ENCODE measurements at places on chromosomes 1 and 21.

GRCh38 chr1:27429029-27429425 lies 36.6 kb downstream of the GPR3 start:
- no peak for DNase-seq

DNA sequence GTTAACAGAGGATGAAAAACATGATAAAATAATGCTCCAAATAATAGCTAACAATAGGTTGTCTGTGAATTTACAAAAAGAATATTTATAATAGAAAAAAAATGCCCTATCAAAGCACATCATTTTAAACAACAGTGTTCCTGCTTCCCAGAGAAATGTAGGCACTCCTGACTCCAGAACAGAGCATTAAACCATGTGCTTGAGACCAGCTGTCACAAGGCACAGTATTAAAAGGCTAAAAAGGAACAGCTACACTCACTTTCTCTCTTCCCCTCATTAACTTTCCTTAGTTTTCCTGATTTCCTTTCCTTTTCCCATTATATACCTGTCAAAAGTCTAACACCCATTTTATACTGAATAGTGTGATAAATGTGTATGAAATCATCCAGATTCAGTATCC lies 10.9 kb downstream of the VAV3 start:
- no peak for DNase-seq

GRCh38 chr1:32501865-32502264 lies 37.0 kb downstream of the ZBTB8B start:
- DNase-seq, result peak; percentile 43

DNA sequence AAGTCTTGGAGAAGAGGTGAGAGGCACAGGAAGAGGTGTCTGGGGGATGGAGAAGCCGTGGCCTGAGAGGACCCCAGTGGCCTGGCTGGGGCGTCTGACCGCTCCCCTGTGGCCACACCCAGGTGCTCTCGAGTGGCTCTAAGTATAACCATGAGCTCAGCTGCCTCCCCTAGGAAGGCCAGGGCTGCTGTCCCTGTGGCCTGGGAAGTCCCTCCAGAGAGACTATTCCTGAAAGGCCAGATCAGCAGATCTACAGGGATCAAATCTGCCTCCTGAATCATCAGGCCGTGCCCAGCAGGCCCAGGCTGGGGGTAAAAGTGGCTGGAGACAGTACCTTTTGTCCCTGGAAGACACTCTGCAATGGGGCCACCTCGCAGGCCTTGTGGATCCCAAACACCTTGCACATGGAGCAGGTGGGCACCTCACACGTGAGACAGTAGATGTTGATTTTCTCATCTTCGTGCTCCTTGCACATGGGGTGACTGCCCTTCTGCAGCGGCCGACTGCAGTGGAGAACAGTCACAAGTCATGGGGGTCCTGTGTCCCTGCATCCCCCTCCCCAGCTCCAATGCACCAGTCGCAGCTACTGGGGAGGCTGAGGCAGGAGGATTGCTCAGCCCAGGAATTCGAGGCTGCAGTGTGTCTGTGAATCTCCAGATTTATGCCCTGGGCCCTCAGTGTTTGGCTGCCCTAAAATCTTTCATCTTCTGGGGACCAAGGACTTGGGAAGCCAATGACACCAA lies 6.4 kb downstream of the TRIM63 start:
- no peak for DNase-seq

GRCh38 chr21:25307489-25307888 lies 299.8 kb downstream of the MRPL39 start:
- no peak for DNase-seq

DNA sequence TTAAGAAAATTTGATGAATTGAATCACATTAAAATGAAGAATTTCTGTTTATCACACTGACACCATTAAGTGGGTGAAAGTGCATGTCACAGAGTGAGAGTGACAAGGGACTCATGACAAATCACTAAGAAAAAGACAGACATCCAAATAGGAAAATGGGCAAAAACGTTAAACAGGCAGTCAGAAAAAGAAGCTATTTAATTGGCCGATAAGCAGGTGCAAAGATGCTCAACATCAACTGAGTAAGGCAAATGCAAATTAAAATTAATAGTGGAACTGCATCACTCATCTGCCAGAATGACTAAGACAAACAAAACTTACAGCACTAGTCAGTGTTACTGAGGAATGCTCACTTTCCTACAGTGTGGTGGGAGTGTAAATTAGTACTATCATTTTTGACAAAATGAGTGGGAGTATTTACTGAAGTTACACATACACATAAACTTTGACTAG lies 39.2 kb upstream of the RUNX1 start:
- no peak for DNase-seq

GRCh38 chr1:90593312-90593711 lies 123.8 kb downstream of the BARHL2 start:
- no peak for DNase-seq

- no peak for DNase-seq
Measured at GRCh38 chr1:24484199-24484598, 18.4 kb upstream of the RCAN3 start.

DNA sequence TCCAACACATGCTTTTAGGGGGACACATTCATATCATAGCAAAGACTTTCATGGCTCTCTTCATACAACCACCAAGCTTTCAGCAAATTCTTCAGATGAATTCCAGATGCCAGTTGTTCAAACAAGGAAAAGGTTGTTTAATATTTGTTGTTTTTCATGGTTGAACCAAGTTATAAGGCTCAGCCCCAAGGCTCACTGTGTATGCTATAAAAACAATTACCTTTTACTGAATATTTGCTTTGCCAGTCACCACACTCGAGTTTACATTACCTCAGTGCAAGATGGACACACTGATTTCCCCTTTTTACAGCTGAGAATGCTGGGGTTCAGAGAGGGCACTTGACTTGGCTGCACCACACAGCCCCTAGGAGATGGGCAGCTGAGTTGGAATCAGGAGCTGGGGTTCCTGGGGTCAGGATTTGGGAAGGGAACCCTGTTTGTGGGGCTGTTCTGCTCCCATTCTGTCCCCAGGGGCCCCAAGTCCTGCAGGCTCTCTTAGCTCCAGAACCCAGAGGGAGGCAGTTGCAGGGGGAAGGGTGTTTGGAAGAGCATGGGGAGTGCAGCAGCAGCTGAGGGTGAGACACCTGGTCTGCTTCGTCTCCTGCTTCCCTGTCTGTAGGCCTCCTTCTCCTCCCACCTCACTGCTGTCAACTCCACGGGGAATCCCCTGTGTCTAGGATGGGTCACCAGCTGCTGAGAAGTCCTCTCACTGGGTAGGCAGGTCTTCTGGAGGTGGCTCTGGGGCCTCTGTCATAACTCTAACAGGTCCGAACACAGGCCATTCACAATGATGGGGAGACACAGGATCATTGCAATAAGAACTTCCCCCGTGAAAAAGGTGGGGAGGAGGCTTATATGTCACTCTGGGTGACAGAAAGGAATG lies 12.8 kb upstream of the TMPRSS2 start:
- no peak for DNase-seq

- DNase-seq, result no peak
Measured at GRCh38 chr1:205924460-205924790, 18.8 kb downstream of the SLC26A9 start.

- DNase-seq, result no peak
Measured at GRCh38 chr1:39266269-39266668, 61.8 kb downstream of the MACF1 start.

DNA sequence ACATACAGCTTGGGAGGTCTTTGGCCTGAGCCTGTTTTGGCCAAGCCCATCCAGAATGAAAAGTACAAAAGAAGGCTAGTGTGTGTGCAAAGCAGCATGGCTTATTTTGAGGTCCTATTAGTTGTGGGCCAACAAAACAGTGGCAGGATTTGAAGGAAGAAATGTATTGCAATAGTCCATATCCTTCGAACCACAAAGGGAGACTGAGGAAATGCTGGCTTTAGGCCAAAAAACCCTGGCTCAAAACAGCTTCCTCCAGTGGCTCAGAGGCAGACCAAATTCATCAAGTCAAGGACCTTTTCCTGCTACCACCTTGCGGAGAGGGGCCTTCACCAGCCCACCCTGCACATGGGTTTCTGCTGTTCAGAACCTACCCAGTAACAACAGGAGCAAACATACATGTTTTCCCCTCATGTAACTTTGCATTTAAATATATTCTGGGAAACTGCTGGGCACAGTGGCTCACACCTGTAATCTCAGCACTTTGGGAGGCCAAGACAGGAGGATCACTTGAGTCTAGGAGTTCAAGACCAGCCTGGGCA lies 43.3 kb downstream of the VPS26C start:
- no peak for DNase-seq

DNA sequence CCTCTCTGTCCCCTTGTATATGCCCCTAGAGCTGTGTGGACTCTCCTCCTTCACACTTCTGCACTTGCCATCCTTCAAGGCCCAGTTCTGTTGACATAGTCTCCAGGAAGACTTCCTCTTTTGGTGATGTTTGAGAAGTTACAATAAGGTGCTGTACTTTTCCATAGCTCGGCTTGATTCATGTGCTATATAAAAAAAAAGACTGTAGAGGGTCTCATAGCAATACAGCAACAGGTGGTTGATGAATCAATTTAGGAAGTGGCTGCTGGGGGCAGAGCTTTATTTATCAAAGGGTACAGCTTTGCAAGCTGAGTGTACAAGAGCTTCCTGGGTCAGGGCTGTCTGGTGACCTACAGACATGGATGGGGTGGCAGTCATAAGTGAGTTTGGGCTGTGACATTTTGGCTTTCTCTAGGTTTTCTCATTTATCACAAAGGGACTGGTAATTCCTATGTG lies 102.7 kb downstream of the RUNX1 start:
- DNase-seq, result no peak

GRCh38 chr1:231512147-231512698 lies 16.2 kb upstream of the TSNAX start:
- no peak for DNase-seq

GRCh38 chr1:109931189-109931731 lies 20.6 kb downstream of the CSF1 start:
- DNase-seq, result peak; percentile 93

DNA sequence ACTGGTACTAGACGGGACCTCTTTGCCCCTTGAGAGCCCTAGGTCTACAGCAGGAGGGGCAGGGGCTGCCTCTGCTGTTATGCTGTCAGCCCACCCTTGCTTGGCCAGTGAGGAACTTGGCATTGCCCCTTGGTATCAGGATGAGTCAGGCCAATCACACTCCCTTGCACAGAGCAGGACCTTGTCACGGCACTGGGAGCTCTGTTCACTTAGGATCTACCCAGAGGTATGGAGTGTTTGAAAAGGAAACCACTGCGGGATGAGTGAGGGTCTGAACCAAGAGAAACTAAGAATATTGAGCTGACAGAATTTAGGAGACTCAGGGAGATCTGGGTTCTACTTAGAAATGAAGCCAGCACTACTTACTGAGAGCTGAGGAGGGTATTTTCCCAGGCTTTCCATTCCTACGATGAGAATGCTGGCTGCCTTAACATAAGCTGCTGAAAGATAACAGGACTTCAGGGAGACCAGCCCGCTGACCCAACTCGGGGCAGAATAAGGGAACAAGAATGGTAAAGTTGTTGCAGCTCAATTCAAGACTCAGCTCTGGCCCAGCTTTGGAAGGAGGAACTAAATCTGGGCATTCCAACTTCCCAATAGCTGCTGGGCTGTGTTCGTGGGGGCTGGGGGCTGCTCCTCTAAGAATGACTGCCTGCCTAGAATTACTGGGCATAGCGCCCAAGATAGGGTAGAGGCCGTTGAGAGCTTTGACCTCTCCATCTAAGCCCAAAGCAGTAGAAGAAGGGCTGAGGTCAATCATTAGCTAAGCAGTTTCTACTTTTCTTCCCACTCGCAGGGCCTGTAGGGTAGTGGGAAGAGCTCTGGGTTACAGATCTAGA lies 1.5 kb downstream of the FABP3 start:
- DNase-seq, result peak; percentile 37

- no peak for DNase-seq
Measured at GRCh38 chr1:157081707-157082106, 17.9 kb downstream of the ETV3L start.

- peak; percentile 44 for DNase-seq
Measured at GRCh38 chr1:160539990-160540858, 17.2 kb upstream of the SLAMF6 start.

DNA sequence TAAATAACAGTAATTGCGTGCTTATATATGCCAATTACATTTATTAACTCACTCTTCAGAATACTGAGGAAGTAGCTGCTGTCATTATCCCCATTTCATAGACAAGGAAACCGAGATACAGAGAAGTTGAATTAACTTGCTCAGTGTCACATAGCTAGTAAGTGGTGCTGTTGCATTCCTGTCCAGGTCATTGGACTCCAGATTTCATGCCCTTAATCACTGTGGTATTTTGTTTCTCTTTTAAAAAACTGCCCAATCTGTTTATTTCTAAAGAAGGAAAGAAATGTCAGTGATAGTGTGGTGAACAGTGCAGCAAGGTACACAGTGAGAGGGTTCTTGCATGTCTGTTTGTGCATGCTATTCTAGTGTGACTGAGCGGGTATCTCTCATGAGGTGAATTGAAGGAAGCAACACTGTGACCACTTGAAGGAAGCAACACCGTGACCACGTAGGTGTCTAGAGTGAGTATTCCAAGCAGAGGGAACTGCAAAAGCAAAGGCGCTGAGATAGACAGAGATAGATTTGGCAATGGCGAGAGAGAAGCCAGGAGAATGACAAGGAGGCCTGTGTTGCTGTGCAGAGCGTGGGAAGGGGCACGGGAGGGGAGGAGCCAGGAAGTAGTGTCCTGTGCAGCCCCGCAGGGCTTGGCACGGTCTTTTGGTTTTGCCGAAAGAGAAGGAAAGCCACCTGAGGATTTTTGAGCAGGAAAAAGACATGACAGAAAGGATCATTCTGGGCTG lies 95.9 kb downstream of the CAMTA1 start:
- no peak for DNase-seq

DNA sequence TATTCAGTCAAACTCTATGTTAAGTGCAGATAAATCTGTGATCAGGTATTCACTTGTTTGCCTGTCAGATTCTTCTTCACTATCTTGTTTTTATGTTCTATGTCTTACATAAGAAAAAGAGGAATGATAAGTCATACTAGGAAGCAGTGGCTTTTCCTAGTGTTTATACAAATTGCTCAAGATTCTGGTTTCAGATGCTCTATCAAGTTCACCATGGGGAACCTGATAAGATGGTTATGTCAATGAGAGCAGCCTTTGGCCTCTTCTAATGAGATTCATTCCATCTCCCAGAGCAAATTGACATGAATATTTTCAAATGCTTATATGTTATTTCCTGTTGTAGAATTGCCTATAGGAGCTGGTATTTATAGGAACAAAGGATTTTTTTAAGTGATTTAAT lies 218.8 kb upstream of the TMPRSS15 start:
- no peak for DNase-seq

DNA sequence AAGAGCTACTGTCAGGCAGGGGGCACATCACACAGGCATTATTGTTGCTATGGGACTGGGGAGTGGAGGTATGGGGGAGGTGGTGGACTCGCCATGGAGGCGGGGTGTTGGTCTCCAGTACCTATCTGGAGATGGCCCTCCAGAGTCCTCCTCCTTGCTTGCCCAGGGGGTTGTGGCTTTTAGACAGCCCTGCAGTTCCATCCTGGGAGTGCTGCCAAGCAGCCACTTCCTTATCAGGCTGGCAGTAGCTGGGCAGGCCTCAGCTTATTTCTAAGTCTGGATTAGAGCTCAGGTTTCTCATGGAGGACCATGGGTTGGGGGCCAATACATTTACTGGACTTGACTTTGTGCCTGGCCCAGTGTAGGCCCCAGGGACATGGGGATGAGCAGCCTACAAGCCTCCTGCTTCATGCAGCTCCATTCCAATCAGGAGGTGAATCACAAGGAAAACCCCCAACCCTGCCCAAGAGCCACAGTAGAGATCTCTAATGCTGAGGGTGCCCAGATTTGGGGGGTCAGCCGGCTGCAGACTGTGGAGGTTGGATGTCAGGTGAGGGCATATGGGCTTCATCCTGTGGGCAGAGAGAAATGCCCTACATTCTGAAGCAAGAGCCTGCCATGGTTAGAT lies 210.7 kb upstream of the EDN2 start:
- peak; percentile 75 for DNase-seq

GRCh38 chr1:82807563-82807962 lies 1006.8 kb downstream of the ADGRL2 start:
- DNase-seq, result no peak

Data from left cardiac atrium (tissue), 4 donors.